Left renal pelvis (tissue), 4 donors: ENCODE measurements at places on chromosomes 4 and X. TPM values are rescaled to one million over a fixed set of nuclear protein-coding genes. Genes with fewer than 3 reads are reported as not detected.

The OPRPN gene
- not detected for polyA plus RNA-seq

The SSX2 gene
- polyA plus RNA-seq, result not detected

The PTPN13 gene
- 158 TPM for polyA plus RNA-seq

The TMSB15A gene
- 76.1 TPM for polyA plus RNA-seq

The STK32B gene
- 11.3 TPM for polyA plus RNA-seq

The DDX53 gene
- polyA plus RNA-seq, result not detected

The GRK4 gene
- polyA plus RNA-seq, result 11.5 TPM

The TMEM150C gene
- polyA plus RNA-seq, result 5.8 TPM

The PDGFRA gene
- 132 TPM for polyA plus RNA-seq
